Left forelimb (tissue), 1 donor: ENCODE measurements at places on chromosomes 4 and X.

- no peak for DNase-seq
Measured at GRCh38 chrX:141320801-141321200, 78.5 kb upstream of the SPANXC start.

GRCh38 chrX:50436797-50437196 is 33.8 kb downstream of the DGKK start:
- no peak for DNase-seq

DNA sequence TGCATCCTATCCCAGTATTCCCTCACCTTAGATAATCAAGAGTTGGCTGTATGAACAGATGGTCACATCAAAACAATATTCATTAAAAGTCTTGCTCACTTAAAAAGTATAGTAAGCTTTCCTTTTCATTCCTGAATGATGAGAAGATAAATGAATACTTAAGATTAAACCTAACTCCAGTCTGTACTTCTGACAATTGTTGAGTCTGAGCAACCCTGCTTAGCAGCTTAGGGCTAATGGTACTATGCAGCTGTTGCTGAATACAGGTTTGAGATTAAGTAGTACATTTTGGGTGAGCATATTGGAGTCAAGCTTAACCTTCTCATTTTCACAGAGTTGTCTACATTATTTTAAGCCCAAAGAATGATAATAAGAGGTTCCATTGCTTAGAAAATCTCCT is 121.7 kb upstream of the ETNPPL start:
- DNase-seq, result no peak

DNA sequence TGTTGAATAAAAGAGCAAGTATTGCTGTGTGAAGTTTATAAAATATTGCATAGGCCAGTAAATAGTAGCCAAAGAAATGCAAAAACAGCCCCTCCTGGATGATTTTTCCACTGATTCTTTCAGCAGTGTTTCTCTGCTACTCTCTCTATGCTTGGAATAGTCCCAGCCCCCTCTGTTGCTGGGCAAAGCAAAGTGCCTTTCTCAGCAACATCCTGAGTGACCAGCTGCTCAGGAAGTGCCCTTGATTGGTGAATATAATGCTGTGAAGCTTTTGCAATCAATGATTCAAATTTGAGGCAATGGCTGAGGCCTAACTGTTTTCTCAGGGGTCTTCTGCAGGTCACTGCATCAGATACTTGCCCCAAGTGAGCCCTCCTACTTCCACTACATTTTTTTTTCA is 656.7 kb downstream of the ZNF674 start:
- no peak for DNase-seq

DNA sequence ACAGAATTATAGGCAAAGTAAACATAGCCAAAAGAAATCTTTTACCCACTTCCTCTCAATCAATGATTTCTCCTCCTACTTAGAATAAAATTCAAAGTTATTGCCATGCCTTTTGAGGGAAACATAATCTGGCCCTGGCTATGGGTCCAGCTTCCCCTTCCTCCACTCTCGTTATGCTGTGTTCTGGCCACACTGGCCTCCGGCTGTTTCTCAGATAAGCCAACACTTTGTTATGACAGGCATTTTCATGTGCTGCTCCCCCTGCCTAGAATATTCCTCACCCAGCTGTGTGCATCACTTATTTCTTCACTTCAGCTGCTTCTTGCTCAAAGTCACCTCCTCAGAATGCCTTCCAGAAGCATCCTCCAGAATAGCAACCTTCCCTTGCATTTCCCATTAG is 386.6 kb upstream of the AADAT start:
- no peak for DNase-seq

- DNase-seq, result no peak
Measured at GRCh38 chr4:11497972-11498371, 69.3 kb upstream of the HS3ST1 start.

DNA sequence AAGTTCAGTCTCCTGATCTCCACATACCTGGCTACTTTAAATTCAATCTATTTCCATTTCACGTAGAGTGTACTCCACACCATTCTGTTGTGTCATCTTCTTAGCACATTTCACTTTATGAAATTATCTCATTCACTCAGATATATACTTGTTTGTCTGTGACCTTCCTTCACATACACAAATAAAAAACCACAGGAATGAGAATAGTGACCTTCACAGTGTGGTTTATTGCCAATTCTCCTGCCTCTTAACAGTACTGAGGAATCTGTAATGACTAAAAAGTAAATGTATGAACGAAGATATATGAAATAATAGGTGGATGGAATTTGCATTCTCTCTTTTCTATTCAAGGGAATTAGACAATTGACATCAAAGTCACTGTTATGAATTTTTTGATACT is 183.9 kb upstream of the PCDH7 start:
- DNase-seq, result no peak
